ENCODE measurements at places on chromosomes 2 and 18. TPM values are rescaled to one million over a fixed set of nuclear protein-coding genes. Genes with fewer than 3 reads are reported as not detected.

WDSUB1 gene
- polyA plus RNA-seq, result 8.5 TPM

DNA sequence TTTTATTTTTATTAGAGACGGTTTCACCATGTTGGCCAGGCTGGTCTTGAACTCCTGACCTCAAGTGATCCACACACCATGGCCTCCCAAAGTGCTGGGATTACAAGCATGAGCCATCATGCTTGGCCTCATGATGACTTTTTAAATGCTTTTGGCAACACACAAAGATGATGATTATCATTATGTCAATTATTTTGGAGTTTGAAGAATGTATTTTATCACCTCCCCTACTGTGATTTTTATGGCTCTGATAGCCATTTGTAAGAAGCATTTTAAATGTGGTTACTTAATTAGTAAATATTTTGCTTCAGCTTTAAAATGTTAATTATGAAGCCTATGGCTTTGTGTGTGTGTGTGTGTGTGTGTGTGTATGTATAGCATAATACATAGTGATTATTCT is 45.1 kb upstream of the RAB27B start:
- no peak for DNase-seq

GRCh38 chr2:113028112-113028511 is 22.9 kb downstream of the IL36A start:
- DNase-seq, result no peak

GRCh38 chr2:207505728-207506127 is 24.0 kb upstream of the CREB1 start:
- DNase-seq, result no peak

DNA sequence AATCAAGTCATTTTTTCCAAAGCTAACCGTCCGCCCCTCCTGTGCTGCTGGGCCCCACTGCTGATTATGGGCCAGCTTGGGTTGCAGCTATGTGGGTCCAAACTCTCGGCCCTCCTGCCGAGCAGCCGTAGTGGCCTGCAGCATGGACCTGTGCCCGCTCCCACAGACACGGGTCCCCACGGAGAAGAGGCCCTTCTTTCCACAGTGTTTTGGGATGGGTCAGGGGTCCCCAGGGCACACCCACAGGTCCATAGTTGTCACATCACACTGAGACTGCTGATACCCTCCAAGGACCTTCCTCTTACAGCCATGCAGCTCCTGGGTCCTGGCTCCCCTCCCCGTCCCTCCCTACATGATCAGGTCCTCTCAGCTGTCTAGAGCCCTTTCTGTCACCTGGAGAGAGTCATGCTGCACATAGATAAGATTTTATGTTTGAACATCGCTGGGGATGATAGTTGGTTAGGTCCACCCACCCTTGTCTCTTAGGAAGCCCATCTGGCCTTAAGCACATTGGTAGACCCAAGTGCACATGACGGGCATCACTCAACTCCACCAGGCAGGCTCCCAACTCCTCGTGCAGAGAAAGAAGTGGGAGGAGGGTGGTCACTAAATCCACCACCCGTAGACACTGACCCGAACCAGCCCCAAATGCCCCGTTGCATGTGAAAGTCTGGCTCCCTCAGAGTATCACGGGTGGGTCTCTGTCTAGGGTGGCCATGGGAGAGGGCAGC is 17.5 kb downstream of the GPR55 start:
- no peak for DNase-seq

DNA sequence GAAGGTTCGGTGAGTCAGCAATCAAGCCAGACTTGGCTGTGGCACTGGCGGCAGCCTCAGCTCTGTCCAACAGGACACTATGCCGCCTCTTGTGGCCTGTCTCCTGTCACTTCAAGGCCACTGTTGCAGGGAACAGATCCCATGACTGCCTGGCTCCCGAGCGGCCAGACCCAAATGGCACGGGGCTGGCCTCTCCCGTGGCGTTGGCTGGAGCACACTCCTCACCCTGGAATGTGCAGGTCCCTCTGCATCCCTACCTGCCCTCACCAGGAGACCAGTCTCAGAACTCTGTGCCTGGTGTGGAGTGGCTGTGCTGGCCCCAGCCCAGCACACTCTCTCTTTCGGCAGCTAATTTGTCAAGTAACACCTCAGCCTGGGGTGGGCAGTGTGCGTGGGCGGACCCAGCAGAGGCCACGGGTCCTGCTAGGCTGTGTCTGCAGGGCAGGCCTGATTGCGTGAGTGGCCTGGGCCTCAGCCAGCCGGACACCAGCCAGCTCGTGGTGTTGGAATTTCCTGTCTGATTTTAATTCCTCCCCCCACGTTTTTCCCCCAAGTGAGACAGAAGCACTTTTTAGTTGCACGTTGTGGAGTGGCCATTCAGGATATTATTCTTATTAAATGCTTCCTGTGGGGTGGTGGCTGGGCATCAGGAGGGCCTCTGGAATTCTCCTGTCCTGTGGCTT is 179.3 kb downstream of the GLI2 start:
- DNase-seq, result no peak

- DNase-seq, result no peak
Observed at GRCh38 chr2:115219296-115219695, 776.9 kb downstream of the DPP10 start.

DNA sequence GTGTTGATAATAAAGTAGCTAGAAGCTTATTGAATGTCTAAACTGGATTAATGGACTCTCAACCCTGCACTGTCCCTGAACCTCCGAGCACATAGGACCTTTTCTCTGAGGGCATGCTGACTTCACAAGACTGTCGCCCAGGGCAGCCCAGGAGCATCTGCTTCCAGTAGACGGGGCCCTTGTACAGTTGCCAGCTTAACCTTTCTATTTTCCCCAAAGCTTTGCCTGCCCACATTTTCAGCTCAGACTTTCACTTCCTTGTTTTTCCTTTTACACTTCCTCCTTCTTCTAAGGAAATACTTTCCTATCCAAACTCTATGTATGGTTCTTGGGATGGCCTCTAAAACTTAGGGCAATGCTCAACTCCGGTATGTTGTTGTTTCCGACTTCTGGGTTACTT is 1.3 kb downstream of the VWA3B start:
- no peak for DNase-seq

DNA sequence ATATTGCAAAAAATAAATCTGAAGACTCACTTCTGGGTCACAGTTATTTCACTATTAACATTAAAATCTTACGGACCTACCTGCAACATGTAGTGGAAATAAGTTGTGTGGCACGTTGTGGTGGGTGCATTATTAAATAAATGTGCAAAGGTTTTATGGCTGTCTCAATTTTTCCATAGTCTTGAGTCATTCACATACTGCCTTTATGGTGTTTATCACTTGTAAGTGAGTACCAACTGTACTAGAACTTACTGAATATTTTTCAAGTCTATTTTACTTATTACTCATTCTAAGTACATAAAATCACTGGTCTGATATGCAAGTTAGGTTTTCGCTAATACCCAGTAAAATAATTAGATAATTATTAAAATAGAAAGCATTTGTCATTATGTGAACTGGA is 47.6 kb upstream of the SLC30A6 start:
- DNase-seq, result no peak

DNA sequence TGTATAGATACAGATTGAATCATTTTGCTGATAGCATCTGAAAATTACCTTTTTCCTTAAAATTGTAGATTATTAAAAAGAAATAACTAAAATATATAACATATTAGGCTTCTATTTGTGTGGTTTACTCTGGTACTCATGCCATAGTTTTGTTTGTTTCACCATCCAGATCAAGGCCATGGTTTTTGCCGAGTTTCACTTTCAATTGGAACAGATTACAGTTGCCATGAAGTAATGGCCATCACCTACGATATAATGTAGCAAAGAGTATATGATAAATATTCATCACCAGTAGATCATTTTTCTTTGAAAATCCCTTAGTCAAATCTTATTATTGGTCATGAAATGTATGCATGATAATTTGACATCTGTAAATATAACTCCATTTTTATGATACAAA is 11.9 kb upstream of the DNAH7 start:
- DNase-seq, result no peak

- no peak for DNase-seq
Observed at GRCh38 chr2:64804651-64805050, 150.9 kb upstream of the SERTAD2 start.

DNA sequence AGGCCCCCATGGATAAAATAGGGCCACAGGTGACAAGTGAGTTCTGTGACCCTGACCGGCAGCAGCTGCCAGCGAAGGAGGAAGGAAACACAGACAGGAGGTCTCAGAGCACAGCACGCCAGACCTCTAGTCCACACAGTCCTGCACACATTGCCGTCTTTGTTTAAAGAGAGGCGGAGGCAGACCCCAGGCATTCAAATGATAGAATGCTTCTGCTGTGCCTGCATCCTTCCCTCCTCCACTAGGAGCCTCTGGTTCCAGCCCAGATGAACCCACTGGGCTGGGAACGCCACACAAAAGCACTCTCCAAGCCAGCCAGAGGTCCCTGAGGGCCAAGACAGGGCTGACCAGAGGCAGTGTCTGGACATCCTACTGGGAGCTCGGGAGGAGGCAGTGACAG is 118.7 kb downstream of the KLHL29 start:
- DNase-seq, result no peak

DNA sequence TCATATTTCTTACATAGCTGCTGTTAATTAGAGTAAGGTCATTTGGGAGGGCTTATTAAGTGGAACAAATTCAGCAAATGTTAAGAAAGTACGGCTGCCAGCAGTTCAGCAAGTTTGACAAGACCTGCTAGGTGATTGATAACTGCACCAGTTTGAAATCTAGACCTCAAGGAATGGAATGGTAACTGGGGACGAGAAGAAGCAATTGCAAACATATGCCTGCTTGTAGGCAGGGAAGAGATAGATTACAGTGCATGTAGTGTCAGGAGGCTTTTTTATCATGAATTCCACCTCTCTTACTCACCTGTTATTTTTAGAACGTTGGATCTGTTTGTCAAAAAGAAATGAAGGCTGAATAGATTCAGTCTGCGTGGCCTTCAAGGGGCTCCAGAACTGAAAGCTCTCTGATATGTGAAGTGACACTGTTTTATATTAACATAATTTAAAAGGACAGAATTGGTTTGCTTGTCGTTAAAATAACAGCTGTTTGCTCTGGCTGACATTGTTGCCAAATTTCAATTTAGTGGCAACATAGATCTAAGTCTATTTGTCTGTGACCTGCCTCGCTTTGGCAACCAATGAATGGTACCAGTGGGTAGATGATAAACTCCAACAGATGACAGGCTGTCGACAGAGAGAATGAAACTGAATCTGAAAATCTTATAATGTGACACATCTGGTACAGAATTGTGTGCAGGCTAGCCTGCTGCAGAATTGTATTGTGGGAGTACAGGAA is 199.3 kb downstream of the ZNF407 start:
- DNase-seq, result no peak
